Activated naive CD8-positive, alpha-beta T cell treated with anti-CD3 and anti-CD28 coated beads, Interleukin-2, amount 10 ng/mL, durations not matched to agents 7 days and 5 days (primary cell): ENCODE measurements at places on chromosomes 3 and 15. TPM values are rescaled to one million over a fixed set of nuclear protein-coding genes. Genes with fewer than 3 reads are reported as not detected.

- DNase-seq: no peak
These were observed 1.4 kb upstream of the SLC6A11 start for GRCh38 chr3:10814623-10815022.

GRCh38 chr3:132265488-132265887, 51.7 kb upstream of the ACP3 start:
- DNase-seq: no peak

The KIF15 gene
- 39.8 TPM for total RNA-seq

The TSC22D2 gene
- total RNA-seq: 15.5 TPM
